Activated gamma-delta T cell (primary cell): ENCODE measurements at places on chromosomes 6 and 20.

GRCh38 chr20:58102744-58103516 is 125.5 kb downstream of the ANKRD60 start:
- DNase-seq, result no peak

- DNase-seq, result no peak
These were observed 1.6 kb downstream of the TPBG start for GRCh38 chr6:82365016-82365795.

GRCh38 chr6:69974193-69974592 is 107.8 kb downstream of the COL19A1 start:
- DNase-seq, result no peak

GRCh38 chr6:163573503-163574179 is 159.1 kb downstream of the QKI start:
- no peak for DNase-seq

- no peak for DNase-seq
These were observed 430.8 kb upstream of the RUNX2 start for GRCh38 chr6:44897316-44897715.

- no peak for DNase-seq
These were observed 115.1 kb upstream of the LAMP5 start for GRCh38 chr20:9399322-9399721.

DNA sequence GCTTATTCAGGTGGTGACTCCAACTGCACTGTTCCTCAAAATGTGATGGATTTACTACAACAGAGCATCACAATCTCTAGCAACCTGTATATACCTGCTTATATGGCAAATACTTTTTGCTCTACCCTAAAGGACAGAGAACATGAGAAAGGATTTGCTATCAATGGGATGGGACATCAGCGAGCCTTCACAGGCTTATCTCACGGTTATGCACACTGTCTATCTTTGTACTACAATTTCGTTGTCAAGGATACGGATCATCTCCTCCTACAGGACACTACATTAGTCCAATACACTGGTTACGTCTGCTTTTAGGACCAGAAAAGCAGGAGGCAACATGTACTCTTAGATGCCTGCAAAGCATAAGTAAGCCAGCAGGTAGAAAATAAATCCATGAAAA is 34.2 kb downstream of the STX7 start:
- DNase-seq, result no peak

DNA sequence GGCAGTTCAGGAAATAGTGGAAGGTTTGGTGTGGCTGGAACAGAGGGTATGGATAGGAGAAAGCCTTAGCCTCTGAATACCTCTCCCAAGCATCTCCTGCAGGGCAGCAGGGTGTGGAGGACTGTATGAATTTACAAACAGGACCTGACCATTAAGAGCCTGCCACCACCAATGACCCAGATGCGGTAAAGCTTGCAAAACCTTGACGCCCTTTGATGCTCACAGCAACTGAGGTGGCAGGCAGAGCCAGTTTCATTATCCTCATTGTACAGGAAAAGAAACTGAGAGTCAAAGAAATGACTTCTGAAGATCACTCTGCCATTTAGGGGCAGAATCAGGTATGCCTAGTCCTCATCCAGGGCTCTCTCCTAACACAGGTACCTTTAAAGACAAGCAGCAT is 2.4 kb downstream of the HM13 start:
- no peak for DNase-seq

DNA sequence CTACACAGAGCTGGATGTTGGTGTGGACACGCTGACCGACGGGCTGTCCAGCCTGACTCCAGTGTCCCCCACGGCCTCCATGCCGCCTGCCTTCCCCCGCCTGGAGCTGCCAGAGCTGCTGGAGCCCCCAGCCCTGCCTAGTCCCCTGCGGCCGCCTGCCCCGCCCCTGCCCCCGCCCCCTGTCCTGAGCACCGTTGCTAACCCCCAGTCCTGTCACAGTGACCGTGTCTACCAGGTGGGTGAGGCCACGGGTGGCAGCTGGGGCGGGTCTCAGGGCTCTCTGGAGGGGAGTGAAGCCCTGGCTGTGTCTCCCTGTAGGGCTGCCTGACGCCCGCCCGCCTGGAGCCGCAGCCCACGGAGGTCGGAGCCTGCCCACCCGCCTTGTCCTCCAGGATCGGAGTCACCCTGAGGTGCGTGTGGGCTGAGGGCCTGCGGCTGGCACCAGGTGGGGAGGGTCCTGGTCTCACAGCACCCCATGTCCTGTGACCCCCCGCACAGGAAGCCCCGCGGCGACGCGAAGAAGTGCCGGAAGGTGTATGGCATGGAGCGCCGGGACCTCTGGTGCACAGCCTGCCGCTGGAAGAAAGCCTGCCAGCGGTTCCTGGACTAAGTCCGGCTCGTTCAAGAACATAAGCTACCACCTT is 2.9 kb downstream of the SLC2A4RG start:
- no peak for DNase-seq
